Germinal center (tissue), 1 donor: ENCODE measurements at places on chromosomes 16 and 17.

DNA sequence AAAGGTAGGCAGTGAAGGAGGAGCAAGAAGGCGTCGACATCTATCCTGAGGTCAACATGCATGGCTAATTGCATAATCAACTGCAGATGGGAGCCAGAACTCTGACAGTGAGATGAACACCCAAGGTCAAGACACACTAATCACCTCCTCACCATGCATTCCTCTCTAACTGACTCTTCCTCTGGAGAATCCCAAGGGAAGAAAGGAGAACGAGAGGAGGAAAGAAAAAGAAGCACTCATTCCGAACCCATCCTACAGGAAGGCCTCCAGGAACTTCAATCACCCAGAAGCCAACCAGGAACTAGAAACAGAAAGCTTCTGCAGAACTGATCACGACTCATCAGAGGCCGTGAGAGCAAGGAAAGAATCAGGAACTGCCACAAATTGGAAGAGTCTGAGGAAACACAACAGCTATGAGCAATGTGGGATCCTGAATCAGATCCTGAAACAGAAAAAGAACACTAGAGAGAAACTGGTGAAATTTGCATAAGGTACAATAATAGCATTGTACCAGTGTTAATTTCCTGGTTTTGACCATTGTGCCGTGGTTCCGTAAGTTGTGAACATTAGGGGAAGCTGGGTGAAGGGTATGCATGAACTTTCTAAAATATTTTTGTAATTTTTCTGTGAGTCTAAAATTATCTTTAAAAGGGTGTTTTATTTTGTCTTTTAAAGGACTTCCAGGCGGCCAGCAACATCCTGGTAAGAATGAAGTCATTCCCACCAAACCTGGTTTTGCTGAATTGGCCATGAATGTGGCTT lies 10.0 kb upstream of the BEAN1 start:
- no peak for DNase-seq

GRCh38 chr17:57425431-57425830 lies 169.1 kb downstream of the MSI2 start:
- no peak for DNase-seq

GRCh38 chr16:84026606-84027005 lies 16.0 kb downstream of the SLC38A8 start:
- no peak for DNase-seq

GRCh38 chr17:1560858-1561355 lies 1.7 kb downstream of the PITPNA start:
- no peak for DNase-seq

- no peak for DNase-seq
Measured at GRCh38 chr17:79951361-79952264, 84.1 kb downstream of the TBC1D16 start.

- DNase-seq, result no peak
Measured at GRCh38 chr17:2481760-2482159, 29.9 kb downstream of the METTL16 start.

DNA sequence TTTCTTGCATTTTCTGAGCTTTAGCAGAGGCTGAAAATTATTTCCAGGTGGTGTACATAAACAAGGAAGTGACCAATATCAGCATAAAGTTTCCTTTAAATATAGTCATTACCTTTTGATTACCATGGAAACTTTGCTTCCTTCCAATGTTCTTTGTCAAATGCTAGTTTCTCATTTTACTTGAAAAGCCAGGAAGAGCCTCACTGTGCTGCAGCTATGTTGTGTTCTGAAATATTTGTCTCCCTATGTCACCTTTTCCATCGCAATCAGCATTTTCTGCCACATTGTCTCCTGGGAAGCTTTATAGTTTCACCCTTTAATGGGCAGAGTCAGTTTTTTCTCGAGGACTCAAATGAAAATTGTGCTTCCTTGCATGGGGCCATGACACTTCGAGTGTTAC lies 496.0 kb downstream of the CDH8 start:
- DNase-seq, result no peak
